ENCODE measurements at places on chromosomes 2 and 18. TPM values are rescaled to one million over a fixed set of nuclear protein-coding genes. Genes with fewer than 3 reads are reported as not detected.

GRCh38 chr2:190271783-190272456 lies 47.7 kb downstream of the HIBCH start:
- DNase-seq = no peak

GRCh38 chr2:8125741-8126711 lies 555.8 kb upstream of the ID2 start:
- no peak for DNase-seq

- no peak for DNase-seq
Observed at GRCh38 chr2:7499018-7499417, 581.8 kb downstream of the RNF144A start.

DNA sequence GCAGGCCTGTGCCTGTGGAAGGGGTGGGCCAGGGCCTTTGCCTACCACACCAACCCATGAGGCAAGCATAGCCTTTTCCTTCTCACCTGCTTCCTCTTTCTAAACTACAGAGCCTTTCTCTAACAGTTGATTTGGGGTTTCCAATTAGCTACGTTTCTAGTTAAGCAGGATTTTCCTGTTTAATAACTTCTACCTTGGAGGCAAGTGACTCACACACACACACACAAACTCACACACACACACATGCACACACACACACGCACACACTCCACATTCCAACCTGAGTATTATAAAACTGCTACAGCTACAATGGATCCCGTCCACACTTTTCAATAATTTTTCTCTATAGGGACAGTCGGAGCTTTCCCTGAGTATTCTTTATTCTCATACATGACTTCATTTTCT lies 84.9 kb downstream of the SOX11 start:
- no peak for DNase-seq

DNA sequence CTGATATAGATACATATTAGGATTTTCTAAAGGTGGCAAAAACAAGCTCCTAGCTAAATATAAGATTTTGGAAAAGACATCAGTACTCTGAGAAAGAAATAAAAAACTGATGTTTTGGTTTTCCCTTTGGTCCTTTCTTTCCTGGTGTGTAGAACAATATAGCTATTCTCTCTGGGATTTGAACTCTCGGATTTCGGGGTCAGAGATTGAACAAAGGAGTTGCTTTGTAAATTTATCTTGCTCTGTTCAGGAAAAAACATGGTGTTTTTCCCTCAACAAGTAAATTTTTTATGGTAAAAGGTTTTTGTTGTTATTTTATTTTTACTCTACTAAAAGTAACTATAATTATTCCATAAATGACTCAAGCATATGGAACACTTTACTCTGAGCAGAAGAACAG lies 889.3 kb downstream of the ERBB4 start:
- DNase-seq = no peak

- no peak for DNase-seq
Observed at GRCh38 chr2:28766070-28766469, 14.4 kb downstream of the PPP1CB start.

- no peak for DNase-seq
Observed at GRCh38 chr2:203728321-203728720, 21.9 kb downstream of the CD28 start.

- DNase-seq = no peak
Observed at GRCh38 chr2:16409849-16410248, 255.8 kb downstream of the CYRIA start.

GRCh38 chr2:211877061-211877460 lies 661.5 kb downstream of the ERBB4 start:
- no peak for DNase-seq

DNA sequence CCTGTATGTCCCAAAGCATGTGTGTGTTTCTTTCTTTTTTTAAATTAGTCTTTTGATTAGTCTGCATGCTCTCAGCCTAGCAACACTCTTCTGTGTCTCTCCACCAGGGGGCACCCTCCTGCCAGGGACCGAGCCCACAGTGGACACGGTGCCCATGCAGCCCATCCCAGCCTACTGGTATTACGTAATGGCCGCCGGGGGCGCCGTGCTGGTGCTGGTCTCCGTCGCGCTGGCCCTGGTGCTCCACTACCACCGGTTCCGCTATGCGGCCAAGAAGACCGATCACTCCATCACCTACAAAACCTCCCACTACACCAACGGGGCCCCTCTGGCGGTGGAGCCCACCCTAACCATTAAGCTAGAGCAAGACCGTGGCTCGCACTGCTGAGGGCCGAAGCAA lies 93.8 kb downstream of the NRP2 start:
- peak; percentile 86 for DNase-seq

- DNase-seq = no peak
Observed at GRCh38 chr2:148028781-148029180, 7.9 kb downstream of the MBD5 start.

DNA sequence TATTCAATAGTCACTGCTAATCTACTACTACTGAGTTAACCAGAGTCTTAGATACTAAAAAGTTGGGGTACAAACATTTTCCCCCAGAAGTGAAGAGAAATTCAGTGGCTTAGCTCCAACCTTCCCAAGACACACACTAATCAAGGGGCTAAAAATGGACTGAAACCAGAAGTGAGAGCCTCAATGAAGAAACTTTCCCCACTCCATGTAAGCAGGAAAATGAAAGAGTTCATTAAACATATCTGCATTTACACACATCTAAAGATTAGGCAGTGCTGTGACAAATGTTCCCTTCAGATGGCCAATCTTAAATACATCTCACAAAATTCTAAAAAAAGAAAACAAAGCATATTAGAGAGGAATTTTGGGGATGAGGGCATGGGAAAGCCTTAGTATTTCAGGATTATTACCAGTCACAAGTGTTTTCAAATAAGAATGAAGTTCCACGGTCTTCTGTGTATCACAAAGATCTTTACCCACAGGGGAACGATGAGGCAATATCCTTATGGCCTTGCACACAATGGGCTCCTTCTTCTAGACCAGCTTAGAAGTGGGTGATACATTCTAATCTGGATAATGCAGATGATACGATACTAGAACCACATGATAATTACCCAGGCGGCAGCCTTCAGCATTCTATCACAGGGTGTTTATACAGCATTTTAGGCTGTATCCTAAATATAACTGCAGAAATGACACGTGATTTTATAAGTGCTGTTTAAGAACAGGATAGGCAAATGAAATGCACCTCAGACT lies 17.1 kb downstream of the ANKRD44 start:
- DNase-seq = no peak

- no peak for DNase-seq
Observed at GRCh38 chr2:138572318-138572717, 70.7 kb downstream of the SPOPL start.

- DNase-seq = no peak
Observed at GRCh38 chr2:52821631-52822030, 946.0 kb upstream of the CHAC2 start.

DNA sequence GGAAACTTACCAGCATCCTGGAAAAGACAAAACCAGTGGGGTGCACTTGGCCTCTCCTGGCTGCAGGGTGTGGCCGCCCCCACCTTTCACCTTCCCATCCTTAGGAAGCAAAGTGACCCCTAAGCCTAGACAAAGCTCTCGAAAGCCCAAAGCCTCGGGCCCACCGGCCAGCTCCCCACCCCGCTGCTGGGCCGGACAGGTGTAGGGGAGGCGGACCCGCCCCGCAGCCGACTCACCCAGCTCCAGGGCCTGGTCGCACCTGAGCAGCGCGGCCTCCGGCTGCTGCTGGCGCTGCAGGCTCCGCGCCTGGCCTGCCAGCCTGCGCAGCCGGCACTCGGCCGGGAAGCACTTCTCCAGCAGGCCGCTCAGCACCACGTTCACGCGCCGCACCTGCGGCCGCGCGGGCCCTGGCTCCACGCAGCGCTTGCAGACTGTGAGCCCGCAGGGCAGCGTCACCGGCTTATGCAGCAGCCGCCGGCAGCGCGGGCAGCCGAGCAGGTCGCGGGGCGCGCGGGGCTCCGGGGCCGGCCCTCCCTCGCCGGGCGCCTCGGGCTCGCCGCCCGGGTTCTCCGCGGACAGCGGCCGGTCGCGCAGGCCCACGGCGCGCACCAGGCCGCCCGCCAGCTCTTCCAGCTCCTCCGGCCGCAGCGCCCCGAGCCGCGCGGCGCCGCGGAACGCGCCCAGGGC lies 979 bp downstream of the LONRF2 start:
- DNase-seq = peak; percentile 86

DNA sequence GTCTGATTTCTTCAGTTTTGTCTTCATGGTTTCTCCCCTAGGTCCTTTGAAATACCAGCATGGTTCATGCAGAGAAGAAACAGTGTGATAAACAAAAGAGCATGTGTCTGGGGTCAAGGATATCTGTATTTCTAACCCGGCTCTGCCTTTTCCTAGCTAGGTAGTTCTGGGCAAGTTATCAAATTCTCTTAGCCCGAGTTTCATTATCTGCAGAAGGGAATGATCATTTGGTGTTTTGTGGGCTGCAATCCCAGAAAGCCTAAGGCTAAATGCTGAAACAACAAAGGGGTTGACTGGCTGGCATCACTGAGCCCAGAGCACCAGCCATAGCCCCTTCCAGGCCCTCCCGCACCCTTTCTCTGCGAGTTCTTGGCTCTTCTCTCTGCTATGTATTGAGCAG lies 51.7 kb upstream of the DAPL1 start:
- no peak for DNase-seq

- no peak for DNase-seq
Observed at GRCh38 chr2:44097322-44097907, 71.3 kb upstream of the PPM1B start.

- DNase-seq = no peak
Observed at GRCh38 chr2:74516650-74517049, 2.4 kb downstream of the TLX2 start.

The ZC3H8 gene
- 2.1 TPM for total RNA-seq

The KIF5C gene
- 24.0 TPM for total RNA-seq

The ALPP gene
- 0.15 TPM for total RNA-seq

The CD28 gene
- total RNA-seq = not detected

The GCKR gene
- 0.07 TPM for total RNA-seq

The IL1R1 gene
- 0.04 TPM for total RNA-seq

The CRACDL gene
- total RNA-seq = 0.24 TPM

The TBR1 gene
- total RNA-seq = 0.37 TPM

The ALLC gene
- total RNA-seq = not detected

The HOXD12 gene
- not detected for total RNA-seq

The MITD1 gene
- 39.5 TPM for total RNA-seq

The STARD6 gene
- not detected for total RNA-seq

Measured in H7 (cell line).